MM.1S (cell line): ENCODE measurements at places on chromosomes 16 and 17.
A peak's percentile ranks its signal among the peaks of the same experiment; 100 is the strongest.

- H3K27ac ChIP-seq = peak overlapping the region; percentile 96; the same call in 1 of the 2 replicates
- DNase-seq = no peak
- H3K36me3 ChIP-seq = peaks cover 32% of the 10 kb centered on the region
- H3K27me3 ChIP-seq = no peaks in the 10 kb centered on the region
- peaks cover 79% of the 10 kb centered on the region for H3K4me1 ChIP-seq
These were observed 20.7 kb downstream of the TXNDC11 start for GRCh38 chr16:11721781-11722467.

DNA sequence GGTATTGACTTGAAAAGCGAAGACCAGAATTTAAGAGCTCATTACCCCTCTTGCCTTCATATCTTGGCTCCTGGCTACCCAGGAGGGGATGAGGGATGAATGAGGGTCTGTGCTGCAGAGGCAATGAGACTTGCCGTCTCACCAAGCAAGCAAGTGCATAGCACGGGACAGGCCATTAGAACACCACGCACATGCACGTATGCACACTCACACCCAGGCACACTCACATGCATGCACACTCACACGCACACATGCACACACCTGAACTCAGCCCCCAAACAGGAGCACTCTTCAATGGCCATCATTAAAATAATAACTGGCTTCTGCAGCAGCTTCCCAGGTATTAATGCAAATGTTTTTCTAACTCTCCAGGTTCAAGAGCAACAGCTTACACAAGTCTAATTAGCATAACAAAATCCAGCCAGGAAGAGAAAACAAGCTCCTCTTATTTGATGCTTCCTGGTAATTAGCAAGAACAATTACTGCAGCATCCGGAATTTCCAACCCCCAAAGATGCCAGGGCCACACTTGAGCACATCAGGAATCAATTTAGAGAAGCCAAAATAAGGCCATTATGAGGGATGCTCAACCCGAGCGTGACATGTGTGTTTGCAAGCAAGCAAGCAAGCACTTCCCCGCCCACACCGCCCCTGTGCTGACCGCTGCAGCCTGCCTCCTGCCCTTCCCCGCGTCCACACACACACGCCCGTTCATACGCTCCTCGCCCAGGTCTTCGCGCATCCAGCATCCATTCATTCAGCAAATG lies 171.6 kb upstream of the TNRC6C start:
- H3K4me3 ChIP-seq = no peak overlapping the region
- H3K4me1 ChIP-seq = peaks cover 11% of the 10 kb centered on the region; the same call in 1 of the 2 replicates
- H3K27me3 ChIP-seq = peaks cover 46% of the 10 kb centered on the region

- H3K4me3 ChIP-seq = no peak overlapping the region
- DNase-seq = no peak
- no peak overlapping the region for H3K27ac ChIP-seq
- H3K36me3 ChIP-seq = no peaks in the 10 kb centered on the region
- H3K4me1 ChIP-seq = no peaks in the 10 kb centered on the region
These were observed 33.5 kb upstream of the MON1B start for GRCh38 chr16:77157346-77158058.

DNA sequence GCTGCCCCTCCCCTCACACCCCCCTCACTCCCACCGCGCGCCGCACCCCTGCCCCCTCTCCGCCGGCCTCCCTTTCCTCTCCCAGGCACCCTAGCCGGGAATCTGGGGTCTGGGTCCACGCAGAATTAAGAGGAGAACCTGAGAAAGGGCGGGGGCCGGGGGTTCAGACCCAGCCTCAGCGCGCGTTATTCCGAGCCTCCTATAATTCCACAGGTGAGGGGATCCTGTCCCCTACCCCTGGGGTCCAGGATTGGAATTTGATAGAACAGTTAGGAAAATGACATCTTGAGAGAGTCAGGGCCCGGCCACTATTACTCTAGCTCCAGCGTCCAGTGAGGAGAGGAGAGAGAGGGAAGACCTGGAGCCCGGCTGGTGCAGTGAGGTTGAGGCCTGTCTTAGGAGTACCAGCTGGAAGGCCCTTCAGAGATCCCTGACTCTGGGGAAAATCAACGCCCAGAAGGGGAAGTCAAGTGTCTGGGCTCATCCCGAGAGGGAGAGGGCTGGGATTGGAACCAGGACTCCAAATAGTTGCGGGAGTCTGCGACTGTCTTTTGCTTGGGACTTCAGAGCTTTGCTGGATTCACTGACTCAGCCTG lies 17.3 kb downstream of the GRB7 start:
- H3K36me3 ChIP-seq = no peaks in the 10 kb centered on the region
- H3K4me3 ChIP-seq = peak overlapping the region; percentile 77
- peaks cover 58% of the 10 kb centered on the region for H3K4me1 ChIP-seq
- peak overlapping the region; percentile 99 for H3K27ac ChIP-seq
- H3K27me3 ChIP-seq = no peaks in the 10 kb centered on the region
- no peak for DNase-seq
